ENCODE measurements at places on chromosomes 5 and 9. TPM values are rescaled to one million over a fixed set of nuclear protein-coding genes. Genes with fewer than 3 reads are reported as not detected.
A peak's percentile ranks its signal among the peaks of the same experiment; 100 is the strongest.

DNA sequence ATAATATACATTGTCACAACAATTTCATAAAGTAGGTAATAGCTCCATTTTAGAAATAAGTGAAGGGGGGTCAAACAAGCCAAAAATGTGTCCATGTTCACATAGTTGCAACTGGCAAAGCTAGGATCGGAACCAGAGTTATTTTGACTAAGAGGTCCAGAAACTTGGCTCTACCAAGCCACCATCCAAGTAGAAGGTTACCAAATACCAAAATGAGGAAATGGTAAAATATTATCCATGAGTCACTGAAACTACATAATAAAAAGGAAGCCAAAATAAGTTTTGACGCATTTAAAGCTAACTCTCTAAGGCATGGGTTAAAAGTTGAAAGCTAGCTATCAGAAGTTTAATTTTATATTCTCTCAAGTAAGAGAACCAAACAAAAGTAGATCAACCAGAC, 886.9 kb upstream of the DMAC1 start:
- no peaks in the 10 kb centered on the region for H3K36me3 ChIP-seq
- no peaks in the 10 kb centered on the region for H3K27me3 ChIP-seq
- H3K4me3 ChIP-seq = no peak overlapping the region
- peaks cover 18% of the 10 kb centered on the region for H3K4me1 ChIP-seq

GRCh38 chr9:136312436-136312835, 8.5 kb upstream of the CCDC187 start:
- no peaks in the 10 kb centered on the region for H3K4me1 ChIP-seq
- no peak overlapping the region for H3K4me3 ChIP-seq
- H3K27me3 ChIP-seq = no peaks in the 10 kb centered on the region
- H3K27ac ChIP-seq = no peak overlapping the region

- H3K4me1 ChIP-seq = peaks cover 24% of the 10 kb centered on the region
- no peaks in the 10 kb centered on the region for H3K27me3 ChIP-seq
- peak overlapping the region; percentile 36 for H3K4me3 ChIP-seq
Measured at GRCh38 chr5:62621280-62621679, 42.7 kb downstream of the LRRC70 start.

- no peaks in the 10 kb centered on the region for H3K36me3 ChIP-seq
- H3K4me1 ChIP-seq = peaks cover 12% of the 10 kb centered on the region
- DNase-seq = no peak
- no peak overlapping the region for H3K4me3 ChIP-seq
- H3K27ac ChIP-seq = no peak overlapping the region
Measured at GRCh38 chr9:22033012-22033630, 24.0 kb upstream of the CDKN2B start.

DNA sequence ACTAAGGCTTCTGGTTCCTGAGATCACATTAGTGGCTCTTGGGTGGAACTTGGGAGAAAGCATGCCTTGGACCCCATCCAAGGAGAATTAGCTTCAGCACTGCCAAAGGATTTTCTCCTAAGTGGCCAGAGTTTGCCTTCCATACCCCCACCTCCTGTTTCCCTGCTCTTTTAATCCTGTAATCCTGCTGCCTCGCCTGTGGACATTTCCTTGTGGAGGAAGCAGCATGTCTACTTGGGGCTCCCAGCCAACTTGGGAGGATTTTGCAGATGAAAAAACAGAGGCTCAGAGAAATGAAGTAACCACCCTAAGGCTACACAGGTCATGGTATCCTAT, 1.6 kb downstream of the ARSI start:
- no peaks in the 10 kb centered on the region for H3K36me3 ChIP-seq
- H3K4me1 ChIP-seq = peaks cover 44% of the 10 kb centered on the region
- H3K27me3 ChIP-seq = peaks cover 12% of the 10 kb centered on the region
- H3K4me3 ChIP-seq = peak overlapping the region; percentile 66
- H3K27ac ChIP-seq = no peak overlapping the region

DNA sequence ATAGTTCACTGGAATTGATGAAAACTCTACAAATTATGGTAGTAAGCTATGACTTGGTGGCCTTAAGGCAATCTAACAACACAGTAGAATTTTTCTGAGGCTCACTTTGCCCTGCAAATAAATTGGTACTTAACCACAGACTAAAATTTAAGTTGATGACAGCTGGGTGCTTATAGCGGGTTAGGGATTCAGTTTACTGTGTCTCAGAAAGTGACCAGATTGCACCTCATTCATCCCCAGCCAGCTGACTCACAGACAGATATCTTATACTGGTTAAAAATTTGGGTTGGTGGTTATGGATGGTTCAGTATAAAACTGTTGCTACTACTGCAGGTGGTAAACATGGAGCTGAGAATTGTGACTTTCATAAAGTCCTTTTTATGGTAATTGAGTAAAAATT, 2.8 kb downstream of the CKS2 start:
- no peak for DNase-seq
- no peaks in the 10 kb centered on the region for H3K27me3 ChIP-seq
- H3K4me3 ChIP-seq = peak overlapping the region; percentile 95
- peak overlapping the region; percentile 57 for H3K27ac ChIP-seq
- peaks cover 23% of the 10 kb centered on the region for H3K4me1 ChIP-seq

DNA sequence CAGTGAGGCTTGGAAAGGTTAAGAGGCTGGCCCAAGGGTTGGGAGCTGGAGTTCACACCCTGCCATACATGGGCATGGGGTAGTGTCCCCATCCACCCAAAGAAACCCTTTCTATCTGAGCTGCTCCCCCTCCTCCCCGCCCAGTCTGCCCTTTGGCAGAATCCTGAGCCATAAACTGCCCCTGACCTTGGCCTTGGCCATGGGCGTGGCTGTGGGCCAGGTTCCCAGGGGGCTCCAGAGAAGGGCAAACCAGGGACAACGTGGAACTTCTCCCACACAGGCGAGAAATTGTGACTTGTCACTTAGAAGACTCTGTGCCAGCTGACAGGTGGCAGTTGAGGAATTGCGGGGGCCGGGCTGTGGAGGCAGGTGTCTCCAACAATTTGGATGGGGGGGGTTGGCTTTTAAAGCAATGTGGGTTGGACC, 4.8 kb downstream of the FAM78A start:
- no peaks in the 10 kb centered on the region for H3K36me3 ChIP-seq
- peaks cover 17% of the 10 kb centered on the region for H3K27me3 ChIP-seq
- no peak overlapping the region for H3K27ac ChIP-seq

- H3K36me3 ChIP-seq = no peaks in the 10 kb centered on the region
- H3K4me1 ChIP-seq = no peaks in the 10 kb centered on the region
- H3K27me3 ChIP-seq = no peaks in the 10 kb centered on the region
Measured at GRCh38 chr9:75642522-75642921, 248.0 kb upstream of the PCSK5 start.

DNA sequence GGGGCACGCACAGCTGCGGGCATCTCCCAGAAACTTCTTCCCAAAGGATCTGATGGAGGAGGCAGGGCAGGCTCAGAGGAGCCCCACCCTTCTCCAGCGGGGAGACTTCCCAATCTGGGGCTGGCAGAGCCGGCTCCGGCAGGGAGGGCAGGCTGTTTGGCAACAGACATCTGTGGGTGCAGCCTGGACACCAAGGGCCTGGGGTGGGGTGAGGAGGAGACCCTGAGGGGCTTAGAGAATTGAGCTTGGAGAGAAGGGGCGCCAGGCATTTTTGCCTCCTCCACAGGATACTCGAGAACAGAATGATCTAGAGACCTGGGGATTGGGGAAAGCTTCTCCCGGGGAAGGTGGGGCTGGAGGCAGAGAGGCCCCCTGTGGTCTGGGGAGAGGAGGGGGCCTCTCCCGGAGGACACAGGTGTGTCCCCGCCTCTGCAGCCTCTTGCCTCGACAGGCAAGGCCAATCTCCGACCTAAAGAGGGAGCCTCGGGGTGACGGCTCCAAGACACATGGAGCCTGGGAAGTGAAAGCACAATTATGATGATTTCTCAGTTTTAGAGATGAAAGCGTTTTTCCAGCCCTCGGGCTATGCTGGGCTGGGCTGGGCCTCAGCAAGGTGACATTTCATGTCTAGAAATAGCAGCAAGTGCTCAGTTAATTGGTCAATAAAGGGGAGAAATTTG, 8.4 kb downstream of the LHX3 start:
- no peaks in the 10 kb centered on the region for H3K36me3 ChIP-seq
- H3K4me1 ChIP-seq = peaks cover 29% of the 10 kb centered on the region
- peak overlapping the region; percentile 47 for H3K4me3 ChIP-seq
- peak; percentile 59 for DNase-seq

- H3K27me3 ChIP-seq = no peaks in the 10 kb centered on the region
- no peaks in the 10 kb centered on the region for H3K4me1 ChIP-seq
- no peaks in the 10 kb centered on the region for H3K36me3 ChIP-seq
- DNase-seq = no peak
- no peak overlapping the region for H3K27ac ChIP-seq
- H3K4me3 ChIP-seq = no peak overlapping the region
Measured at GRCh38 chr5:111606194-111606593, 93.9 kb upstream of the STARD4 start.

DNA sequence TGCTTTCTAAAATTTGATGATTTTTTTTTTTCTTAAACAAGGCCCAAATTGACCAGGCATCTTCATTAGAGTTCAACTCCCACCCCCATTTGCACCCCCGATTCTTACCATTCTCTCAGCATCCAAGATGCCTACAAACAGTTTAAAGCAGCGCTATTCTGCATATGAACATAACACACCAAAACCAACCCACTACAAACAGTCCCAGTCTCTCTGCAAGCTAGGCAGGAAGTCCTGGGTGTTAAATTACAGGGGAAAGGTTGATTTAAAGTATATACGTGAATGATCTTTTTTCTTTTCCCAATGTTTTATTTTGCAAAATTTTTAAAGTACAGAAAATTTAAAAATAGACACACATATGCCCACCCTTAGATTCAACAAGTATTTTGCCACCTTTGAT, 127.0 kb downstream of the ADAMTS12 start:
- no peaks in the 10 kb centered on the region for H3K36me3 ChIP-seq
- H3K4me1 ChIP-seq = peaks cover 52% of the 10 kb centered on the region
- peak; percentile 42 for DNase-seq
- H3K4me3 ChIP-seq = peak overlapping the region; percentile 23

GRCh38 chr5:7186818-7187217, 209.1 kb upstream of the ADCY2 start:
- no peak for DNase-seq
- no peak overlapping the region for H3K4me3 ChIP-seq
- H3K4me1 ChIP-seq = no peaks in the 10 kb centered on the region

- H3K36me3 ChIP-seq = no peaks in the 10 kb centered on the region
- H3K27ac ChIP-seq = no peak overlapping the region
- H3K4me1 ChIP-seq = no peaks in the 10 kb centered on the region
- no peaks in the 10 kb centered on the region for H3K27me3 ChIP-seq
- no peak for DNase-seq
Measured at GRCh38 chr5:10935536-10935935, 174.5 kb upstream of the DAP start.

DNA sequence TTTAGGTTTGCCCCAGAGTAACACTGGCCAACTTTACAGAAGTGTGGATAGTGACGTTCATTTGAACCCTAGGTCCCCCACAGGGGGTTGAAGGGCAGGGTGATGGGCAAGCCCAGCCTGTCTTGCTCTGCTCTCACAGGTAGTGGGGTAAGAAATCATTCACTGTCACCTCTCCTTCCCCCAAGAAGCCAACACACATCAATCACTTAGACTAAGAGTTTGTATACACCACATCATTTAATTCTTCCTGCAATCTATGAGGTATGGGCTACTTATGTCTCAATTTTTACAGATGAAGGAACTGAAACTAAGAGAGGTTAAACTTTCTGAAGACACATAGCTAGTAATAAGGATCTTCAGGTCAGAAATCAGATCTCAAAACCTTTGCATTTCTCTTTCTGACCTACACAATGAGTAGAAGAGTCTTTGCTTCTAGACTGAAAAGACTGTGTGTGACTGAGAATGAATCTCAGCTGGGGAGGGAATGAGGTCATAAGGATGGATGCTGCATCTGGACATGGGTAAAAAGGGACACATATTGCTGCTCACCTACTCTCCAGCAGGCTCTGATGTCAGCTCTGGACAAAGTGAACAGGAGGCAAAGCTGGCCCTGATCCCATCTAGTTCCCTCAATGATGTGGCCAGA, 81.0 kb upstream of the EQTN start:
- H3K27ac ChIP-seq = no peak overlapping the region
- H3K27me3 ChIP-seq = no peaks in the 10 kb centered on the region
- H3K4me3 ChIP-seq = no peak overlapping the region
- peaks cover 14% of the 10 kb centered on the region for H3K4me1 ChIP-seq

DNA sequence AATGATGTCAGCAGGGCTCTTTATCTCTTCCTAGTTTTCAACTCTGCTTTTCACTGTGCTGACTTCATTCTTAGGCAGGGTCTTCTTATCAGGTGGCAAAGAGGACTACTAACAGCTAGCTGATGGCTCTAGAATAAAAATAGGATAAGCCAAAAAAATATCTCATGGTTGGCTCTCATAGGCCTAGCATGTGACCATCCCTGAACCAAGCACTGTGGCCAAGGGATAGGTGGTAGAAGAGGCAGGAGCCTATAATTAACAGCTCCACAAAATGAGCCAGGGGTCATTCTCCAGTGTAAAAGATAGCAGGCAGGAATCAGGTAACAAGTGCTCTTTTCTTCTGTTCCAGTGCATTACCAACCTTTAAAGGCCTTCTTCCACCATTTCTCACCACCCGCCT, 21.1 kb downstream of the ANKDD1B start:
- no peaks in the 10 kb centered on the region for H3K4me1 ChIP-seq
- H3K4me3 ChIP-seq = no peak overlapping the region
- H3K36me3 ChIP-seq = no peaks in the 10 kb centered on the region
- H3K27ac ChIP-seq = no peak overlapping the region
- H3K27me3 ChIP-seq = no peaks in the 10 kb centered on the region
- no peak for DNase-seq

DNA sequence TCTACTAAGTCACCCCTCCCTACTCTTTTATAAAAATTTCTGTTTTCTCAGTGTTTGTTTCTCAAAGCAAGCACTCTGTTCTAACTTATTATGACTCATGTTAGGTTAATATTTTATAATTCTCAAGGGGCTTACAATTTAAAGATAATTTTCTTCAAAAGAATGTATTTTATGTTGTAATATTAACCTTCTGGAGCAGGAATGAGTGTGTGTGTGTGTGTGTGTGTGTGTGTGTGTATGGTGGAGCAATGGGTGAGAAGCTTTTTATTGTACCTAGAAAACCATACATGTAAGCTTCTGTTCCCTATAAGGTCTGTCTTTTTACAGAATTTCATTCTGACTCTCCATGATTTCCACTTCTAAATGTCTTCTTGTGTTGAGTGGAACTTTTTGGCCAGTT, 63.0 kb downstream of the PBX3 start:
- no peak overlapping the region for H3K4me3 ChIP-seq
- no peaks in the 10 kb centered on the region for H3K27me3 ChIP-seq
- H3K36me3 ChIP-seq = no peaks in the 10 kb centered on the region
- H3K27ac ChIP-seq = no peak overlapping the region

GRCh38 chr9:97176206-97176605, 131.3 kb upstream of the CCDC180 start:
- no peaks in the 10 kb centered on the region for H3K4me1 ChIP-seq
- H3K27me3 ChIP-seq = no peaks in the 10 kb centered on the region
- no peak overlapping the region for H3K4me3 ChIP-seq
- no peak overlapping the region for H3K27ac ChIP-seq
- no peak for DNase-seq
- H3K36me3 ChIP-seq = peaks cover 39% of the 10 kb centered on the region

The PCDHGB6 gene
- 8.1 TPM for total RNA-seq

The ARL14EPL gene
- total RNA-seq = not detected

The TMEM174 gene
- total RNA-seq = not detected

The HAVCR2 gene
- total RNA-seq = 0.49 TPM

The SPINK4 gene
- total RNA-seq = not detected

The GPX8 gene
- 64.4 TPM for total RNA-seq

The PTGS1 gene
- total RNA-seq = 1.3 TPM

The PCDHGA6 gene
- 4.8 TPM for total RNA-seq
